ENCODE measurements at places on chromosomes 16 and 17.

- DNase-seq, result peak; percentile 63
These were observed 41.4 kb downstream of the CMIP start for GRCh38 chr16:81485824-81486539.

DNA sequence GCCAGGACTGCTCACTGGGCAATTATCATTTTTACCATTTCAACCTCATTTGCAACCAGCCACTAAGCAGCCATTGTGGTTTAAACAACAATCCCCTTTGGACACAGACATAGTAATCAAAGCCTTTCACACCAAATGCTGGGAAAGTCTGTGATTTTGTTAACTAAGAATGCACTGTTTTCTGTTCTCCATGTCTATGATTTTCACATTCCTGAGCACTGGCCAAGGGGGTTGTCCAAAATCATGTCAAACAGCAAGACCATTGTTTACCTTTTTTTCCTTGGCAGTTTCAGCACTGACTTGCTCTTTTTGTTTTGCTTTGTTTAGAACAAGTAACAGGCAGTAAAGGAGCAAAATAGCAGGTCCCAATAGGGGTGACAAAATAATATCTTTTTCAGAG, 106.3 kb upstream of the SIAH1 start:
- peak; percentile 29 for DNase-seq

DNA sequence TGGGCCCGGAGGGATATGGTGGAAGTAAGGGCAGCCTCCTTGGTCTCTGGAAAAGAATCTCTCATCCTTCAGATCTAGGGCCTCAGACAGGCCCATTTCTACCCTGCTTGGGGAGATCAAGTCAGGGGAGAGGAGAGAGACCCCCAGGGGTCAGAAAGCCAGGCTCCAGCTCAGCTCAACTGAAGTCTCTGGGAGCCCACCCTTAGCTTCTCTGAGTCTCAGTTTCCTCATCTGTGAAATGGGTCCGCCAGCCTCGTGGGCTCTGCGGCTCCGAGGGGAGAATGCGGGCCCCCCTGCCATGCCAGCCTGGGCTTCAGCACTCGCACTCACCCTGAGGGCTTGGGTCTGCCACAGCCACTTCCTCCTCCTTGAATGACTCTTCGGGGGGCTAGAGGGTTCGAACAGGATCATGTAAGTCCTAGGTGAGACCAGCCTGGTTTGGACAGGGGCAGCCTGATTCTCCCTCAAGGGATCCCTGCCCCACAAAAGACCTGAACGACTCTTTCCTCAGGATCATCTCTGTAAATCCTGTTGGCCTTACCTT, 6.7 kb downstream of the CNGB1 start:
- DNase-seq, result no peak

- DNase-seq, result no peak
These were observed 4.6 kb downstream of the TNS4 start for GRCh38 chr17:40496634-40497420.

- no peak for DNase-seq
These were observed 55.1 kb downstream of the CENPV start for GRCh38 chr17:16298140-16298662.

DNA sequence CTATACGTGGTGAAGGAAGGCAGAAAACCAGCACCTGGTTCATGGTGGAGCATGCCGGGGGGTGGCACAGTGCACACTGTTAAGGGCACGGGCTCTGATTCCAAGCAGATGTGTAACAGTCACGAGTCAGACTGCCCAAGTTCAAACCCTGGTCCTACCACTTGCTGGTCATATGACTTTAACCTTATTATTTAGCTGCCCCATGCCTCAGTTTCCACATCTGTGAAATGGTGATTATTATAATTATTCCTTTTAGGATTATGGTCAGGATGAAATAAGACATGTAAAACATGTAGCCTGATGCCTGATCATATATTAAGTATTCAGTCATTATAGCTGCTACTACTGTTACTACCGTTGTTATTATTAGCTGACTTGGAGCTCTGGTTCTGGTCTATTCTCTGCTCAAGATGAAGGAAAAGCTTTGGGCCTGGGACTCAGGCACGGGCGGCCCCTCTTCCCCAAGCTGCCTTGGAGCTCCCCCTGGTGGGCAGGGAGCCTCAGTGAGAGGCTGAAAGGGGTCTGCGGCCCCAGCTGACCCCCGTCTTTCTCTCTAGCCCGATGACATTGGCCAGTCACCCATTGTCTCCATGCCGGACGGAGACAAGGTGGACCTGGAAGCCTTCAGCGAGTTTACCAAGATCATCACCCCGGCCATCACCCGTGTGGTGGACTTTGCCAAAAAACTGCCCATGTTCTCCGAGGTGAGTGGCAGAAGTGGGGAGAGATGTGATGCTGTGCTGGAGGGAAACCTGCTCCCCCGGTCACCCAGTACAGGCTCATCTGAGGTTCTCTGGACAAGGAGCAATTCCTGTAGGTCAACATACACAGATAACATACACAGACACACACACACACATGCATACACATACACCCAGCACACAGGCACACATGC, 14.0 kb downstream of the NR1D1 start:
- peak; percentile 78 for DNase-seq

DNA sequence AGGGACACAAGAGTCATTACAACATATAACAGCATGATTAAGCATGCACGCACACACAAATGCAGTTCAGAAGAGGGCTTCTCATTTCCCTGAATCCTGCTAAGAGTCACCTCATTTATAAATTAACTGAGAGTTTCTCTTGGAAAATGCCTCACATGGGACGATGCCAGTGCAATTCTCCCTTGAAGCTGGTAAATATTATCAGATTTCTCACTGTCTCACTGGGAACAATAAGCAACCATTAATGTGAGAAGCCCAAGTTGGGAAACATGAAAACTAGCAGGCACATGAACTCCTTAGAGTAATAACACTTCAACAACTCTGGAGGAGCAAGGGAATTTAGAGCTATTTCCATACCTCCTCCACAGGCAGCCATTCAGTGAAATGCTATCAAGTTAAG, 26.4 kb downstream of the SETD6 start:
- DNase-seq, result no peak

All from GM03348 (cell line).